RPMI7951 (cell line): ENCODE measurements at places on chromosomes 4 and X.

DNA sequence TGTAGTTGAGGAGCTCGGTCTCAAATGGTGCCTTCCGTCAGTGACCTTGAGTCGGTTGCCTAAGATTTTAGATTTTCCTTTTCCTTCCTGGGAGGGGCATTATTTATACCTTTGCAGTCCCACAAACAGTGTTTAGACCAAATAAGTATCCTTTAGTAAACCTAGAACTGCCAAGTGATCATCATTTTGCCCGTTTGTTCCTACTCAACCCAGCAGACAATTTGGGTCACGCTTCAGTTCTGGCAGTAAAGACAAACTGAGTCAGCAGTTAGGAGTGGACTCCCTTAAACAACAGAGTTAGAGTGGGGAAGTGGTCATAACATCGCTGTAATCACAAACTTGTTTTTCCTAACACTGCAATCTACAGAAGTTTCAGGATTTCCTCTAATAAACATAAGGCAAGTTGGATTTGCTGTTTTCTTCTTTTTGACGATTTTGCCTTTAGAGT, 777 bp upstream of the WDFY3 start:
- no peak for DNase-seq

- no peak for DNase-seq
These were observed 471.0 kb downstream of the KLHL13 start for GRCh38 chrX:117645639-117646038.

- DNase-seq: no peak
These were observed 55.9 kb upstream of the BMP2K start for GRCh38 chr4:78720204-78720603.

- DNase-seq: no peak
These were observed 28.6 kb upstream of the CYP2U1 start for GRCh38 chr4:107902715-107903114.

GRCh38 chr4:138494931-138495330, 252.8 kb upstream of the SLC7A11 start:
- DNase-seq: peak; percentile 6

DNA sequence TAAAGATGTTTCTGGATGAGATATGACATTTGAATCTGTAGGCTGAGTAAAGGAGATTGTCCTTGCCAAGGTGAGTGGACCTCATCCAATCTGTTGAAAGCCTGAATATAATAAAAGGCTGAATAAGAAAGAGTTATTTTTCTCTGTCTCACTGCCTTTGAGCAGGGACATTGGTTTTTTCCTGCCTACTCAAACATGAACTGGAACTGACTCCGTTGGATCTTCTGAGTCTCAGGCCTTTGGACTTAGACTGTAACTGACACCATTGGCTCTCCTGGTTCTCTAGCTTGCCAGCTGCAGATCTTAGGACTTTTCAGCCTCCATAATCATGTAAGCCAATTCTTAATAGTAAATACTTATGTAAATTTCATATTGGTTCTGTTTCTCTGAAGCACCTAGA, 43.5 kb downstream of the PPEF2 start:
- DNase-seq: no peak
